ENCODE measurements at places on chromosomes 2 and 18.

- DNase-seq = no peak
These were observed 42.4 kb upstream of the COL5A2 start for GRCh38 chr2:189221811-189222467.

DNA sequence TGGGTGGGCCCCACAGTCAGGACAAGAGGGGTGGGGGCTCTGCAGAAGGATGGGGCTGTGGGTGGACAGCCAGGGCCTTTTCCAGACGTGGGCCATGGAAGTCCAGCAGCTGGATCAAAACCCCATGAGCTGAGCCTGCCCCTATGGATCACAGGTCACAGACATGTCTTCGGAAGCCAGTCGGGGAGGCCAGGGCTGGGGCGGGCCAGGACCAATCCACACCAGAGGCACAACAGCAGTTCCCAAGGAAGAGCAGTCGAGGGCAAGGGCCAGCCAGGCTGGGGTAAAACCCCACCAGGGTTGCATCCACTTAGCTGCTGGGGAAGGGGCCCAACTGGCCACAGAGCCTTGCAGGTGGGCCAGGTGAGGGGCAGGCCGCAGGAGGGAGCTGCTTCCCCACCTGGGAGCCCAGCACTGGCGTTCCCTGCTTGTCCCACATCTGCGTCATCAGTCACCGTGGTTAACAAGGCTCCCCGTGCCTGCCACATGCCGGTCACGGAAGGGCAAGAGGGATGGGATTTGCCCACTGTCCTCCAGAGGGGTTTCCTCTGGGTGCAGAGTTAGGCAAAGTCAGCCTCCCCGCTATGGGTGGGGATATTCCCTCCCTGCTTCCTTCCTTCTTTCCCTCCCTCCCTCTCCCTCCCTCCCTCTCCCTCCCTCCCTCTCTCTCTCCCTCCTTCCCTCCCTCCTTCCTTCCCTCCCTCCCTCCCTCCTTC lies 46.4 kb upstream of the ODC1 start:
- DNase-seq = no peak

DNA sequence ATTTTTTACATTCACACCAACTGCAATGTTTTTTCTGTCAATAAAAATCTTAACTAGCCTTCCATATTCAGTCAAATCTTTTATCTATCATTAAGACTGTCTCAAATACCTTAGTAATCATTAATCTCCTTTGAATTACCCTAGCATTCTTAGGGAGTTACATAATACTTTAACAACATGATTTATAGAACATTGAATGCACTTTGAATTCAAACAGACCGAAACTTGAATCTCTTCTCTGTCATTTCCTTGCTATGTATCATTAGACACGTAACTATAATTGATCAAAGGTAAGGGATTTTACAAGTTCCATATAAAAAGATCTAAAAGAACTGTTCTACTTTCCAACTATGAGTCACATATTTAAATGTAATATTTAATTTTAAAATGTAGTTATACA lies 330.9 kb downstream of the RIT2 start:
- DNase-seq = no peak

- DNase-seq = no peak
These were observed 3.4 kb downstream of the ZEB2 start for GRCh38 chr2:144516411-144516980.

DNA sequence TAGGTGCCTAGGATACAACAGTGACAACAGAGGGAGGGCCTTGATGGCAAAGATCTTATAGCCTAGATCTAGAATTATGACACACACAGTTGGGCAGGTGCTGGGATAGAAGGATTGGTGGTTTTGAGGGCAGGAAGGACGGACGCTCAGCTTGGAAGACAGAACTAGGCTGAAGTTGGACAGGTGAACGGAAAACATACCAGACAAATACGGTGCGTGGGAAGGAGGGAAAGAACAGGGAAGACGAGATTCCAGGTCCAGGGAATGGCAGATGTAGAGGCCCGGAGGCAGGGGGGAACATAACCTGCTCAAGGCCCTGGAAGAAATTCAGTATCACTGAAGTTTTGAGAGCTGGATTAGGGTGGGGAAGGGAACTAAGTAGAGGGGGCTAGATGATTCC lies 40.8 kb downstream of the CRACDL start:
- no peak for DNase-seq

DNA sequence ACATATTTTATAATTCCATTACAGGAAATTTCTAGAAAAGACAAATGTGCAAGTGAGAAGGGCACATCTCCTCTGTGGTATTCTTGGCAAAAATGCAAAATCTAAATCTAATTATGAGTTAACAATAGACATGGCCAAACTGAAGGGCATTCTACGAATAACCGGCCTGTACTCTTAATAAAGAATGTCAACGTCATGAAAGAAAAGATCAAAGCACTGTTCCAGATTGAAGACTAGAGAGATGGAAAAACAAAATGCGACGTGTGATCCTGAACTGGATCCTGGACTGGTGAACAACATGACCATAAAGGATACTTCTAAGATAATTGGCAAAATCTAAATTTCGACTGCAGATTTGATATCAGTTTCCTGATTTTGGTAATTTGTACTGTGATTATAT lies 3.0 kb downstream of the CDKL4 start:
- DNase-seq = no peak

DNA sequence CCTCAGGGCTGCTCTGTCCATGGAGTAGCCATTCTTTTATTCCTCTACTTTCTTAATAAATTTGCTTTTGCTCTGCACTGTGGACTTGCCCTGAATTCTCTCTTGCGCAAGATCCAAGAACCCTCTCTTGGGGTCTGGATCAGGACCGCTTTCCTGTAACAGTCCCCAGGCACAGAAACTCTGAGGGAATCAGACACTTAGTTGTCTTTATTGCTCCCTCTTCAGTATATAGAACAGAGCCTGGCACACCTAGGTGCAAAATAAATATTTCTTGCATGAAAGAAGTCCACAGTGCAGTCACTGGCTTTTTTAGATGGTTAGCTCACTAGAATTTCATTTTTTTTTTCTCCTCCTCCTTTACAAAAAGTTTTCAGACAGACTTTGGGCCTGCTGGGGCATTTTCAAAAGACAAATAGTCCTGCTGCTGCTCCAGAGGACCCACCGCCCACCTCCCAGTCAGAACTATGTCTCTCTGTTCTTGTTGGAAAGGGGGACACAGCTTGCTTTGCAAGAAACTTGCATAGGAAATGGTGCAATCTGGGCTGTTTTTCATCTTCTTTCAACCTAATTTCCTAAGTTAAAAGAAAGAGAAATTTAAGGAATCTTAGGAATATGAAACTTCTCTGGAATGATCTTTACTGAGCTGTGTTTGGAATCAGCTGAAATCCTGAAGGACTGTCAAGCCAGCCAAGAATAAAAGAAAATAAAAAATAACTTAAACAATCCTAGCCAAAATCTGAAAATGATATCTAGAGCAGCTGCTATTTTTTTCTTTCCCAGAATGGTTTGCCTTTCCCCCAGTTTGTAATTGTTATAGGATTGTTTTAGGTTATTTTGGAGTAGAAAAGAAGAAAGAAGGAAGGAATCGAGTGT lies 31.7 kb upstream of the MAP4K3 start:
- no peak for DNase-seq

DNA sequence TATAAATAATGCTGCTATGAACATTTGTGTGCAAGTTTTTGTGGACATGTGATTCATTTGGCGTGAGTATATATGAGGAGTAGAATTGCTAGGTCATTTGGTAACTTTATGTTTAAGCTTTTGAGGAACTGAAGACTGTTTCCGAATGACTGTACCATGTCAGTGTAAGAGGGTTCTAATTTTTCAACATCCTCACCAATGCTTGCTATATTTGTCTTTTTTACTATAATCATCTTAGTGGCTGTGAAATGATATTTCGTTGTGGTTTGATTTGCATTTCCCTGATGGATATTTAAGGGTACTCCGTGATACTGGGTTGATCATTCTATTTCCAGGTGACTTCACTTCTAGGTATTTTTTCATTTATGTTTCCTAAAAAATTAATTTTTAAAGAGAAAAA lies 241.1 kb downstream of the BCL2 start:
- DNase-seq = no peak

DNA sequence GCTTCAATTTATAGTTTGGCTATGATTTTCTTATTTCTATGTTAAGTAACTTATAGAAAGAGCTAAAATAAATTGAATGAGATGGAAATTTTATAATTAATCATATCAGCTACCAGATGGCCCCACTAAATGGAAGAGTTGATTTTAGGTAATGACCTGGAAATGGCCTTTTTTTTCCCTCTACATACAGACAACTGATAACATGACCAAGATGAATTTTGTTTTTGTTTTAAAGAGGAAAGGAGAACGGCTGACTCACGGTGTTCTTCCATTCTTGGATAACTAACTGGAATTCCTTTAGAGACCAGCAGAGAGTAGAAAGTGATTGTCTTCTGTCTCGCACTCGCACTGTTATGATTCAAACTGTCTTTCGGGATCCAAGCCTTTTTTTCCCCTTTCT lies 91.0 kb downstream of the TMEM185B start:
- no peak for DNase-seq

DNA sequence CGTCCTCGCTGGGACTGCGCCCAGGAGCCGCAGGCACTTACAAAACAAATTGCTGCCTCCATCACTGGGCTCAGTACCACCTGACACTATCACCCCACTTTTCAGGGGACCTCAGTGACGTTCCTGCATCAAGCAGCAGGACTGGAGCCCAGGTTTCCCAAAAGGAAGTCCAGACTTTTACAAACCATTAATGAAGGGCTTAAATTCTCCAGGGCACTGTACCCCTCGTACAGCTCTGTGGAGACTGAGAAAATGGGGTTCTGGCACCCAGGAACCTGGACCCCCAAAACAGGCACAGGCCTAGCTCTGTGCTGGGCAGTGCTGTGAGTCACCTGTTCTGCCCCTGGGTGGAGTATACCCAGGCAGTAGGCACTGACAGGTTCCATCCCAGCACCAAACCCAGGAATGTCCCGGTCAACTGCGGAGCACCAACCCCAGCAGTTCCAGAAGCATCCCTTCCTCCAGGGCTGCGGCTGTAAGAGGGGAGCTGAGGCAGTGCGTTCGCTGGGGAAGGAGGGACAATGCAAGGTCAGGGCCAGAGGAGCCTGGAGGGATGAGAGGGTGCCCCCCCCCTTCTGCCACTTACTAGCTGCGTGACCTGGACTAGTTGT lies 24.6 kb upstream of the NOTO start:
- no peak for DNase-seq

DNA sequence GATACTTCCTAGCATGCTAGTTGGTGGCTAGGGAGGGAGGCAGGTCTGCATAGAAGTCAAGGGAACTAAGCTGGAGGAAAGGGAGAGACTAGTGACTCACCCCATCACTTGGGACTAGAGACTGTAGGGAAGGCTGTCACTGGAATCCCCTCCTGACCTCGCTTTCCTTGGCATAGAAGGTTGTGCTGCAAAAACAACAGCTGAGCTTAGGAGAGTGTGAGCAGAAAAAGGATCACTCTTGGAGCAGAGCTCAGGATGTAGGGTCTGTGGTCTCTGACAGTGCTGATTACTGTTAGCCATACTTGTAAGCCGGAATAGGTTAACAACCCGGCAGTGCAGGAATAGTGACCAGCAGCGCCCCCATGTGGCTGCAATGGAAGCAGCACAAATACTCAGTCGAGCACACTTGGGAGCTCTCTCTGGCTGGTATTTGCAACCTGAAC lies 66.9 kb upstream of the SMAD2 start:
- DNase-seq = no peak

- no peak for DNase-seq
These were observed 64.8 kb upstream of the EML6 start for GRCh38 chr2:54658564-54659071.

DNA sequence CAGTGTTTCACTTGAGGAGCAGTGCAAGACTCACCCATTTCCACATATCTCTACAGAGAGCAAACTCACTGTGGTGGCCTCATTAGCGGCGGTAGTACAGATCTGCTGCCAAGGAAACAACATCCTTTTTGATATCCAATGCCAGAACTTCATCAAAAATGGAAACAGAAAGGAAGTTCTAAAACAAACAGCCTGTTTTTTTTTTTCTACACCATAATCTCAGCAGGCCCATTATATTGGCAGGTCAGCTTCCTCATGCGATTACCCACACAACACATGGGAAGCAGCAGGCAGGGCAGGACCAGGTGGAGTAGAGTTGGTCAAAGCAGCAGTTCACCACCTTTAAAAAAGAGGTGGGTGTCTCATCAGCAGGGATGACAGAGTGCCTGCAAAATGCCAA lies 678.9 kb upstream of the CELF4 start:
- no peak for DNase-seq

DNA sequence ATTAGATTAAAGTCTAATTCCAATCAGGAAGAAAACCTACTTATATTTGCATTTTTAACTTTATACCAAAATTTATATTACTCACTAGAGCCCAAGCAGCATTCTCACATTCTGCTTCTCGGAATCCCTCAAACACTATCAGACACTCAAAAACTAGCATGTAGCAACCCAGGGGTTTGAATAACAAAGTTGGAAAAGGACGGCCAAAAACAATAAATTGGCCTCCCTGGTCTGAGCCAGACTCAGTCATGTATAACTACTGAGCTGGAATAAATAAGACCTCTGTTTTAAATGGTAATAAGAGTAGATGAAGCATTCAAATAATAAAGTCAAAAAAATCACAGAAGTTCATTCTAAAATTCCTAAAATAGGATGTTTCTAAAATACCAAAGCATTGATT lies 290.9 kb downstream of the IRS1 start:
- no peak for DNase-seq

GRCh38 chr2:100814043-100814442 lies 5.9 kb upstream of the NPAS2 start:
- no peak for DNase-seq

- DNase-seq = no peak
These were observed 58.0 kb downstream of the FARP2 start for GRCh38 chr2:241413929-241414580.

GRCh38 chr18:70523792-70524182 lies 234.9 kb downstream of the SOCS6 start:
- no peak for DNase-seq

- no peak for DNase-seq
These were observed 903.3 kb upstream of the KLHL29 start for GRCh38 chr2:22481486-22482259.

DNA sequence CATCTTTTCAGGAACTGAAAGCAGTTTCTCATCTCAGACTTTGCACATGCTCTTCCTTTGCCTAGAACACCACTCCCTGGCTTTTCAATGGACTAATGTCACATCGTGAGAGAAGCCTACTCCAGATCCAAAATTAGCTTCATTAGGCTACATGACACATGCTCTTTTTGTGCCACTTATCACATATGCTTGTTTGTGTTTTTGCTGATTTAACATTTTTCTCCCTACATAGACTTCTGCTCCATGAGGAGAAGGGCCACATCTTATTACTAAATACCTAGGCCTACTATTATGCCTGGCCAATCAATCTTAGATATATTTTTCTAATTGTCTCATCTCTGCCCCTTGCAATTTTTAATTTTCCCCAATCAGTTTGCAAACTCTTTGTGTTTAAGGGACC lies 186.4 kb upstream of the LHCGR start:
- DNase-seq = no peak

- DNase-seq = no peak
These were observed 12.2 kb downstream of the PKDCC start for GRCh38 chr2:42060028-42060427.
